Sigmoid colon (tissue), 7 donors: ENCODE measurements at places on chromosomes 13 and 19. TPM values are rescaled to one million over a fixed set of nuclear protein-coding genes. Genes with fewer than 3 reads are reported as not detected.

The POLR1D gene
- total RNA-seq: 224 TPM

The S1PR5 gene
- total RNA-seq: not detected

The PGPEP1 gene
- total RNA-seq: 16.9 TPM

The ZNF584 gene
- total RNA-seq: 8.2 TPM

The PDX1 gene
- total RNA-seq: not detected

The CERS1 gene
- total RNA-seq: 1.6 TPM

The NTF4 gene
- not detected for total RNA-seq

The GRIK5 gene
- total RNA-seq: 12.1 TPM

The MCEMP1 gene
- total RNA-seq: not detected

The ARRDC5 gene
- total RNA-seq: not detected

The CGB1 gene
- not detected for total RNA-seq

The RTBDN gene
- total RNA-seq: 1.8 TPM

The SOHLH2 gene
- total RNA-seq: 6.1 TPM

The URAD gene
- not detected for total RNA-seq

The AP1M2 gene
- not detected for total RNA-seq

The ELANE gene
- 3.6 TPM for total RNA-seq

The CEACAM20 gene
- total RNA-seq: not detected

- peak; percentile 51 for DNase-seq
Observed at GRCh38 chr19:2720777-2721569, at the start of gene DIRAS1. Gene DIRAS1 (minus strand): TSS chr19:2721372. CDS start chr19:2717806, 3,566 bp downstream.

DNA sequence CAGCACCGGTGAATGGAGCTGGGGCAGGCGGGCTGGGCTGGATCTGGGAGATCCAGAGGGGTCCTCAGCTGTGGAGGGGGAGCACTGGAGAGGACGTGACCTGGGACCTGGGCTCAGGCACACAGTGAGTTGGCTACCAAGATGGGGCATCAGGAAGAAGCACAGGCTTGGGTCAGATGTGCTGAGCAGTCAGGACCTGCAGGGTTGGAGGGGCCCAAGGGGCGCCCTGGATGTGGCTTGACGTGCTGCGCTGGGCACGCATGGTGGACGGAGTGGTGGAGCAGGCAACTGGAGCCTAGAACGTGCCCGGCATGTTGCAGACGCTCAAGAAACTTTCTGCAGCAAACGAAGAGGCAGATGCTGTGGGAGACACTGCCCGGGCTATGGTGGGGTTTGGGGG, 20.7 kb downstream of the PIP5K1C start:
- no peak for DNase-seq

GRCh38 chr13:98875146-98875729, 102.6 kb downstream of the DOCK9 start:
- no peak for DNase-seq

DNA sequence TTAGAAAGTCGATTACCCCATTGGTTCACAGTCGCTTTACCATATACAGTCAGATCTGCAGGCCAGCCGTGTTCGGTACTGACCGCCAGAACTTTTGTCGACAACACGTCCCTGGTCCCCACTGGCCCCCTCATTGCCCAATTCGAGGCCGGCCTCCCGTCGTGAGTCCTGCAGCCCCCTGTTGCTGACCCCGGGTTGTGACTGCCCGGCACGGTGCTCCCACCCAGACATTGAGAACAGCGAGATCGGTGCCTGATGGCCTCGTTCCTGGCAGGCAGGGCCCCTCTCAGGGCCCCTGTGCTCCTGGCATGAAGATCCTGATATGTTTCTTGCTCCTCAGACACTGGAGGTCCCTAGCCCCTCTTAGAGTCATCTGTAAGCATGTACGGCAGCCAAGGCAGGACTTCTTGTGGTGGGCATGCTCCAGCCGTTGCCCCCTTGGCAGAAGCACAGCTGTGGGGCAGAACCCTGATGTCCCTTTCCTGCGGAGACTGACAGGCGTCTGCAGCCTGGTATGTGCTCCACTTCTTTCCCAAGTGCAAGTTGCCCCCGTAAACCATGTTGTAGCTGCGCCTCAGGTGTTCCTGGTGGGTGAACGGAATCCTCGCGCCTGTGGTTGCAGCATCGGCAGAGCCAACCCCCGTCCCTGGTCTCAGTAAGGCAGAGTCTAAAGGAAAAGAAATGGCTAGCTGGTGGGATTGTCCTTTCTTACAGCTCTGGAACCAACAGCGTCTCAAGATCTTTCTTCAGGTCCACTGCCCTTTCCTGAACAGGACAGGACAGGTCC, 123.2 kb upstream of the SPACA7 start:
- DNase-seq: no peak

GRCh38 chr19:1401138-1401888, at the start of gene GAMT:
Gene GAMT (minus strand): TSS chr19:1401542. CDS start chr19:1401476, 66 bp downstream.
- no peak for DNase-seq

DNA sequence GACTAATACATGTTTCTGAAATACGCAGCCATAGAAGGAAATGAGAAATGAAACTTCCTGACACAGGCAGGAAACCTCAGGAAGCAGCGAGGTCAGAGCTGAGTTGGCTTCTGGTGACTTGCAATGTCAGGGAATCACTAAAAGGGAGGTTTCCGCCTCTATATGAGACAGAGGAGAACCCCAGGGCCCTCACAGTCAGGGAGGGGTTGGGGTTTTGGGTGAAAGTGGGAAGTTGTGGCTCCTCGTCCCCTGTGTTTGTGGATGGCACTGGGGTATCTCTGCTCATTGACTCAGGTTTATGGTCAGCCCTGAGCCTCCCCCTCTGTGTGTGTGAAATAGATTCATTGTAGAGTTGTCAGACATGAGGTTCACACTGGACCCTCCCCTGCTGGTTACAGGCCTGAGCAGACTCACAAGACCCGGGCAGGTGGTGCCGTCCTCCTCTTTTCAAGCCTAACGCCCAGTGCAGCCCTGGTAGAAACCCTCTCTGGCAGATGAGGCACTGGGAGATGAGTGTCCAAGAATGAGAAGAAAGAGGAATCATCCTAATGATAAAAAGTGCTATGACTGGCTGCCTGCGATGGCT, 5.5 kb upstream of the LILRA6 start:
- DNase-seq: peak; percentile 71

- peak; percentile 74 for DNase-seq
Observed at GRCh38 chr13:91347996-91348905, 764 bp downstream of the MIR17HG start.

DNA sequence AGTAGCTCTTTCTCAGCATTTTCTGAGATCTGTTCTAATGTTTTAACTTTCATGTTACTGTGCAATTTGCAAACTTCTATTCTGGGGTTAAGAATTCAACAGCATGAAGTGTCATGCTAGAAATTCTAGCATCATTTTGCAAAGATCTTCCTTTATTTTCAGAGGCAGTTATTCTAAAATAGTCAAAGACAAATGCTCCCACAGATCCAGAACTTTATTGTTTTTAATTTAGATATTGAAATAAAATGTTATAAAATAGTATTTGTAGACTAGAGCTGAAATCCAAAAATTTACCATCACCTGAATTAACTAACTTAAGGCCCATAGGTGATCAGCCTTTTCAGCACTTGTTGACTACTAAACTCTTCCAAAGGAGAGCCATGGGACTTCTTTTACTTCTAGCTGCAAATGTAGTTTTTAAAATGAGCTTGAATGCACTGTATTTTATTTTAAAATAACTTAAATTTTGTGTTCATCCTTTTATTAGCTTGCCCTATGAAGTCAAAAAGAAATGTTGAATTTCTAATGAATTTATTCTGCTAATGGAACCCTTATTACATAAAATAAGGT, 3.2 kb downstream of the MAB21L1 start:
- no peak for DNase-seq

DNA sequence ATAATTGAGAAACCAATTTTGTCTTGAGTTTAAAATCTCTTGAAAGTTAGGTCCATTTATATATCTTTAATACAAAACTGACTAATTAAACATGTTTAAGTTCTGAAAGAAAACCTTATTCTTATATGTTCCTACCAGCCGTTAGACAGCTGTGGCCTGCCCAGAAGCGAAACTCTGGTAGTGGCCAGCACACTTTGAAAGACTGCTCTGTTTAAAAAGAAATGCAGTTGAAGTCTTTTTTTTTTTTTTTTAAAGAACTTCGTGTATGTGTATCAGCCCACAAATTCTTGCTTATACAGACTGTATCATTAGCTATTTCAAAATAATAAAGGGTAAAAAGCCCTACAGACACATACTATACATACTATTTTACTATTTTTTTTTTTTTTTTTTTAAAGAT, 34.0 kb downstream of the KCTD4 start:
- DNase-seq: no peak

DNA sequence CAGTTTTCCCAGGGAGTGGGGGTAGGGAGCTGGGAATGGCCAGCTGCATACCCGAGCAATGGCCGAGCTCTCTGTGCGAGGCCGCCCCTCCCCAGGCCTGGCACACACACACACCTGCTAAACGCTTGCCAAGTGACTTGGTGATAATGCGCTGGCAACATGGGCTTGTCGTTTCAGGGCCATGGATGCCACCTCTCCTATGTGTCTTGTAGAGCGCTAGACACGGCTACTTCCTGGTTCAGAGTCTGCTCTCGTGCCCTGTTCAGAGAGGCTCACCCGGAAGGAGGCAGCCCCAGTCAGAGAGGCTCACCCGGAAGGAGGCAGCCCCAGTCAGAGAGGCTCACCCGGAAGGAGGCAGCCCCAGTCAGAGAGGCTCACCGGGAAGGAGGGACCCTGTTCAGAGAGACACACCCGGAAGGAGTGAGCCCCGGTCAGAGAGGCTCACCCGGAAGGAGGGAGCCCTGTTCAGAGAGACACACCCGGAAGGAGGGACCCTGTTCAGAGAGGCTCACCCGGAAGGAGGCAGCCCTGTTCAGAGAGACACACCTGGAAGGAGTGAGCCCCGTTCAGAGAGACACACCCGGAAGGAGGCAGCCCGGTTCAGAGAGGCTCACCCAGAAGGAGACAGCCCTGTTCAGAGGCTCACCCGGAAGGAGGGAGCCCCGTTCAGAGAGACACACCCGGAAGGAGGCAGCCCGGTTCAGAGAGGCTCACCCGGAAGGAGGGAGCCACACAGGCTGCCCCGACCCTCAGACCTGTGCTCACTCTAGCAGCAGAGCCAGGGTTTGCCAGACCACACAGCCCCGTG, 4.2 kb downstream of the ADPRHL1 start:
- DNase-seq: peak; percentile 61

DNA sequence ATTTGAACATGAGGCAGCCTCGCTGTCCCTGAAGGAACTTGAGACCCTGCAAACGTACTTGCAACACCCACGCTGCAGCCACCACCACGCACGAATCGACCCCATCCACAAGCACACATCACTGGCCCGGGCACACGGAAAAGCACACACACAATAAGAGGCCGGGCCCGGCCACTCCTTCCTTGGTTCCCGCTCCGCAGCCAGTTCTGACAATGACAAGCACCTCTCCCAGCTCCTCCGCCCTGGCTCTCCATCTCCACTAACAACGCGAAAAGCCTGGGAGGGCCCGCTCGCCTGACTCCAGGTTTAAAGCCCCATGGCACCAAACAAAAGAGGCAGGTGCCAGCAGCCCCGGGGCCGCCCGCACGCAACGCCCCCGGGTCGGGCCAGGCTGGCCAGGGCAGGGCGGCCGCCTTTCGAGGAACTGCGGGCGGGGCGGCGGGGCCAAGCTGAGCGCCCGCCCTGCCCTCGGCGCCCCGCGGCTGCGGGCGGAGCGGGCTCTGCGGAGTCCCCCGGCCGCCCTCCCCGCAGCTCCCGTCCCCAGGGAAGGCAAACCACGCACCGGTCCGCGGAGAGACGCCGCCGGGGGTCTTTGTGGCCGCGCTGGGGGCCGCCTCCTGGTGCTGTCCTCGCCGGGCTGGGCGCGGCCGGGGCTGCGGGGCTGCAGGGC, 495 bp downstream of the DCLK1 start:
- peak; percentile 71 for DNase-seq

GRCh38 chr19:41801792-41802211, 5.4 kb downstream of the CEACAM3 start:
- DNase-seq: no peak

DNA sequence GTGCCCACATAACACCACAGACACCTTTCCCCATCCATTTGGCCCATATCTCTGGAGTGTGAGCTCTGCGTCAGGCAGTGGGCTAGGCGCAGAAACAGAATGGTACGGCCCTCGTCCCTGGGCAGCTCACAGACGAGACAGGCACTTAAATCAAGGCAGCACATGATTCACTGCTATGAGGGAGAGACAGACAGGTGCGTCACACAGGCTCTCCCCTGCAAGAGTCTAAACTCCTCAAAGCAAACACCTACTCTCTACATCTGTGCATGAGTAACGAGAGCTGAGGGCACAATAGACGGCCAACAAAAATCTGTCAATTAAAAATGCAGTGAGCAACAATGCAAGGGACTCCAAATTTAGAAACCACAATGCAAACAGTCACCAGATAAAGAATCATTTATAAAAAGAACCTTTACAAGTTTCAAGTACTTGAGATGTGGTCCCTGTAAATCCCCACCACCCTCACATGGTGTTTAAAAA, 348.9 kb downstream of the UQCRFS1 start:
- no peak for DNase-seq

GRCh38 chr19:3589949-3590348, 4.7 kb downstream of the GIPC3 start:
- no peak for DNase-seq

GRCh38 chr19:8148410-8149260, 757 bp downstream of the FBN3 start:
- no peak for DNase-seq

DNA sequence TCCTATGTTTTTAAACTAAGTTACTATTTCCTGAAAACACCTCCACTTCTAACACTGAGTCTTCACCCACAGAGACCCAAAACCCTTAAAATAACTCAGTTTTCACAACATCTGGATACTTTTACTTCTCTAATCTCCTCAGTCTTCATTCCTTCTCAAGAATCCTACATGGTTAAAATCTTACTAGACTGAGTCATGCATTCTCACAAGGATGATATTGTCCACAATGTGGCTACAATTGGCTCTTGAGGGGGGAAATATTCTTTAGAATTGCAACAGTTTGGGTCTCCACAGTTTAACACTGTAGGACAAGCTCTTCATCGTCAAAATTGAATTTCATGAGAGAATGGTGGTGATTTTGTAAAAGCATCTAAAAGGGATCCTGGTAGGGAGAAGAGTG, 397.1 kb downstream of the SLITRK5 start:
- no peak for DNase-seq

GRCh38 chr13:44414716-44415115, 41.1 kb downstream of the SERP2 start:
- DNase-seq: no peak

DNA sequence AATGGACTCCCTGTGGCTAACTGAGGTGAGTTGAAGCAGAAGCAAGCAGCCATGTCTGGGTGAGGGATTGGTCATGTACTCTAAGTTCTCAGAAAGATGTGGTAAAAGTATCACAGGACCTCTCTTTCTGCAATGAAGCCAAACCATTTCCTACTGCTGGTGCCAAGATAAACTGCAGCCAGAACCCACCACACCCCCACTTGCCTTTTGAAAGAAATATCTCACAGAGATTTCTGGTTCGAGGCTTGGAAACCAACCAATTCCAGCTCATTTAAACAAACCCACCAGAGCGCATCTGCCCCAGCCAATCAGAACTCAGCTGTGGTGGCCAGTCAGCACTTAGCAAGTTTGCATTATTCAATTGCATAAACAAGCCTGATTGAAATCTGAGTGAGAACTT, 204.5 kb upstream of the ATXN8OS start:
- no peak for DNase-seq

DNA sequence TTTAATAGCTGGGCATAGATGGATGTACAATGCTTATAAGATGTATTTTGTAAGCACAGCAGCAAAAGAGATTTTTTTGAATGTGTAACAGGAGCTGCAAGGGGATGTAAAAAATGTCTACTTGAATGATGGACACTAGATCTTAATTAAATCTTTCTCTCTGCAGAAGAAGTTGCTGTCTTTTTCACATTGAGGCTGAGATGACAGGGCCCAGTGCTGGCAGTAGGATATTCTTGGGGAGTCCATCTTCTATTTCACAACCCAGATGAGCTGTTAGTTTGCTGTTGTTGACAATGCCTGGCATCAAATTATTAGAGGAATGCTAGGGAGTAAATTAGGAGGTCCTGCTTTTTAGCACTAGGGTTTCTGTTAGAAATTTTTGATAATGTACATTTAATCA, 698.7 kb downstream of the SLITRK5 start:
- no peak for DNase-seq
